ENCODE measurements at places on chromosomes 3 and 15. TPM values are rescaled to one million over a fixed set of nuclear protein-coding genes. Genes with fewer than 3 reads are reported as not detected.

Gene PAQR5
- polyA plus RNA-seq: 0.50 TPM

Gene KBTBD8
- 4.7 TPM for polyA plus RNA-seq

Gene PPP1R14D
- not detected for polyA plus RNA-seq

Gene ZDHHC19
- polyA plus RNA-seq: 0.30 TPM

Gene DISP2
- 0.25 TPM for polyA plus RNA-seq
